Breast epithelium (tissue), 4 donors: ENCODE measurements at places on chromosomes 5 and 9.

DNA sequence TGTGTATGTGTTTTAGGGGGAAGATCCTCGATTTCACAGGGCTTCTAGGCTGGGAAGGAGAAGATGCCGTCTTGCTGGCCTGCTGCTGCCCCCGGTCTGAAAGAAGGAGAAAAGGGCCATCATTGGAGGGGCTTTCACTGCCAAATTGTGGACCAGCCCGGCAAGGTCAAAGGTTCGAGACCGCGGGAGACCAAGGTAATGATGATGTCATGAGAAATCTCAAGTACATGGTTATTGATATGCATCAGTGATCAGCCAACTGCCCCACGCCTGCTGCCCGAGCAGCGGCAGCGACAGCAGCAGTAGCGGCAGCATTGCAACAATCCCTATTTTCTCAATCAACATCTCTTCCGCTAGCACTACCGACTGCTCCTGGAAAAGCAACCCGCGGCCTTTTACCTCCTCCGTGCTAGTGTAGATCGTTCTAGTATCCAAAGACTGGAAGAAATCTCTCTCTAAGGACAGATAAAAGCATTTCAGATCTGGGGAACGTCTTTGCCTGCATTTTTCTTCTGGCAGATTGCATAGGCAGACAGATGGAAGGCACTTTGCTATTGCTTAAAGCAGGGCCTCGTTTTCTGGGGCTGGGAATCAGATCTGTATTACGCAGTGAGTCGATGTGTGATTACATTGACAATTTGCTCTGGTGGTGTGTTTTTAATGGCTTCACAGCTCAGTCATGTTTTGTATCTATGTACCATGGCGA lies 215.3 kb downstream of the MEF2C start:
- H3K4me3 ChIP-seq, result no peak overlapping the region
- no peak for DNase-seq
- H3K27ac ChIP-seq, result no peak overlapping the region
- H3K27me3 ChIP-seq, result peaks cover 99% of the 10 kb centered on the region
- H3K36me3 ChIP-seq, result no peaks in the 10 kb centered on the region

- no peak for DNase-seq
- H3K4me1 ChIP-seq, result no peaks in the 10 kb centered on the region
- H3K27me3 ChIP-seq, result no peaks in the 10 kb centered on the region
Measured at GRCh38 chr5:65199993-65200675, 281.6 kb downstream of the ADAMTS6 start.

DNA sequence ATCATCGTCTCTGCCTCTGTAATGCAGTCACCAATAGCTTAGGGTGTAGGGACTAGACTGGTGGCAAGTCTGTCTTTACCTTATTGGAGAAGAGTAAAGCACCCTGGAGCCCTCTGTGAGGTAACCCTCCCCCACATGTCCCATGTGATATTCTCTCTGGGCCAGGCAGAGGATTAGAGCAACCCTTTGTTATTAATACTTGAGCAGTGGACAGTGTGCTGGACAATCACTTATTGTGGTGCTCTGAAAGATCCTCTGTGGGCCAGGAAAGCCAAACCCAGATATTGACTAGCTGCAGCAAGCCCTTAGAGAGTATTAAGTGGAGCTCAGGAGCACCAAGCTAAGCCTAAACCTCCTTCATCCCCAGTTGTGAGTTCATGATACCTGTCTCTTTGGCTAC lies 139.7 kb upstream of the RUSC2 start:
- H3K27ac ChIP-seq, result peak overlapping the region; percentile 49
- no peak for DNase-seq
- no peaks in the 10 kb centered on the region for H3K27me3 ChIP-seq

DNA sequence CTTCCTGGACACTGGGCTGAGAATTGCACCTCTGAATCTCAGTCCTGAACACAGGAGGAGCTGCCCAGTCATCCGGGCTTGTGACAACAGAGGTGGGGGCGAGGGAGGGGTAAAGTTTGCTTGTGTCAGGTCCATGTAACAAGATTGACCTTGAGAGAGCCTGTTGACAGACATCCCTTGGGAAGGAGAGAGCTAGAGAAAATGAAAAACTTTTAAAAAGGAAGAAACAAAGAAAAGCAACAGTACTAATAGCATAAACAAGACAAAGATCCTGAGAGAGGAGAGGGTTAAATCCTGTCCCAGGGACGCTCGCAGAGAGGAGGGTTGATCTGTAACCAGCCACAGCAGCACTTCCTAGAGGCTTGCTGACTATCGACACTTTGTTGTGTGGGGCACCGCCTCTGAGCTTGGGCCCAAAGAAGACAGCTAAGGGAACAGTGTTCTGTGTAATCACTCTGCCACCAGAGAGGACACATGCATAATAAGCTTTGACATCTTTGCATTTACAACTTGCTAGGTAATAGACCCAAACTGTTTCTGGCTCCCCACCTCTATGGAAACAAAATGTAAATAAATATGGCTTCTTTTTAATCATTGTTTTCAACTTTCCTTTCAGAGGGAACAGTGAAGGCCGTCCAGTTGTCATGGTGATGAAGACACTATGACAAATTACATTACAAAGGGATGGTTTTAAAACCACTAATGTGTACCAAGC lies 363.7 kb downstream of the CSNK1G3 start:
- no peak overlapping the region for H3K4me3 ChIP-seq
- no peaks in the 10 kb centered on the region for H3K36me3 ChIP-seq
- H3K4me1 ChIP-seq, result no peaks in the 10 kb centered on the region
- no peak overlapping the region for H3K27ac ChIP-seq
- DNase-seq, result no peak

DNA sequence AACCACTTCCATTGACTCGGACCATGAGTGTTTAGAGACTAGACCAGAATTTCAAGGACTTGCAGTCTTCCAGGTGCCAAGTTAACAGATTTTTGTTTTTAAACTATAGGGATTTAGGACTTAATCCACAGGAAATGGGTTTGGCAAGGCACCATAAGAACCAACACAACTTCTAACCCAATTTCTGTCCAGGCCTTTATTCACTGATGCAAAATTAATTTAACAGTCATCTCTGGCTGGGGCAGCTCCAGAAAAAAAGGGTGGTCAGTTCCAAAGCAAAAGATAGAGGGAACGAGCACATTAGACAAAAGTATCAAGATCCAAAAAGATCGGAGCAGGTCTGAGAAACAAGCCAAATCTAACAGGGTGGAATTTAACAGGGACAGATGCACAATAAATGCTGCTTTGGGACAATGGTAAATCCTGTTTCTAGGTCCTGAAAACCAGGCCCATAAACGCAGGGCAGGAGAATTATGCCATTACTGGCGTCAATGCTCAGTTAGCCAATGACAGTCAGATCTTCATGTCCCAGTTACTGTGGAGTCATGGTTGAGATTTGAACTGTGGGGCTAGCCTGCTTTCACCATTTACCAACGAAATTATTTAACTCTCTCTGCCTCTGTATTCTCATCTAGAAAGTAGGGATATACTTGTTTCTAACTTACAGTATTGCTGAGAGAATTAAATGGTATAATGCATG lies 590.8 kb upstream of the BRINP1 start:
- no peaks in the 10 kb centered on the region for H3K36me3 ChIP-seq
- H3K4me1 ChIP-seq, result peaks cover 6% of the 10 kb centered on the region
- H3K27ac ChIP-seq, result peak overlapping the region; percentile 42
- H3K4me3 ChIP-seq, result no peak overlapping the region

GRCh38 chr5:170216257-170216864 lies 16.4 kb upstream of the C5orf58 start:
- H3K27ac ChIP-seq, result no peak overlapping the region
- no peak overlapping the region for H3K4me3 ChIP-seq
- no peak for DNase-seq

DNA sequence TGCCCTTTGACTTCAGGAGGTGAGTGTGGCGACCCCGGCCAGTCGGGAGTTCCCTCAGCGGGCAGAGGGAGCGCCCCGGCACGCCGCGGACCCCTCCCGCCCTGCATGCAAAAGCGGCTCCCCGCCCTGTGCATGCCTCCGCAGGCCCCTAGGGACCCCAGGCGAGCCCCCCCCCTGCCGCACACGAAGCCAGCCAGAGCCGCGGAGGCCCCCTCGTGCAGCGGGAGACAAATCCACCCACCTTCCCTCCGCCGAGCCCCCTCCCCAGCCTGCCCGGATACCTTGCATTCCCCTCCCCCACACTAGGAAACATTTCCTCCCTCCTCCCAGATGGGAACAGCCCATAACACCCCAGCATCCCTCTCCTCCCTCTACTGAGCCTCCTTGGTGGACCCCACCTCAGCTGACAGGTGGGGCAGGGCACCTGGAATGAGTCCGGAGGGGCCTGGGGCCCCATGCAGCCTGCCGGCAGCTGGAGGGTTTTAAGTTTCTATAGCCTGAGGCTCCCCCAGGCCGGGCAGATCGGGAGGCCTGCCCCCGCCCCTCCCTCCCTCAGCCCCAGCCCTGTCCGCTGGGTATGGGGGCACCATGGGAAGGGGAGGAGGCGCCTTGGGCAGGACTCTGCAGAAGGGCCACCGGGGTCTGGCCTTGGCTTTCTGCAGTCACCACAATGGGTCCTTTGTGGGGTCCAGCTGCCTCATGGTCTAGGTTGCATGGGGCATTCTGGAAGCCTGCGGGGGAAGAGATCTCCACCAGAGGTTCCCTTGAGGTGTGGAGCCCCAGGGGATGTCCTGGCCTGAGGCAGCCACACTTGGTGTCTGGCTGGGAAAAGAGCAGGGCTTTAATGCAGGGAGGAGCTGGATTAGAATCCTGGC lies 601 bp downstream of the ERGIC1 start:
- H3K4me3 ChIP-seq, result peak overlapping the region; percentile 89
- no peaks in the 10 kb centered on the region for H3K27me3 ChIP-seq
- H3K4me1 ChIP-seq, result peaks cover 5% of the 10 kb centered on the region
- peak overlapping the region; percentile 80 for H3K27ac ChIP-seq

DNA sequence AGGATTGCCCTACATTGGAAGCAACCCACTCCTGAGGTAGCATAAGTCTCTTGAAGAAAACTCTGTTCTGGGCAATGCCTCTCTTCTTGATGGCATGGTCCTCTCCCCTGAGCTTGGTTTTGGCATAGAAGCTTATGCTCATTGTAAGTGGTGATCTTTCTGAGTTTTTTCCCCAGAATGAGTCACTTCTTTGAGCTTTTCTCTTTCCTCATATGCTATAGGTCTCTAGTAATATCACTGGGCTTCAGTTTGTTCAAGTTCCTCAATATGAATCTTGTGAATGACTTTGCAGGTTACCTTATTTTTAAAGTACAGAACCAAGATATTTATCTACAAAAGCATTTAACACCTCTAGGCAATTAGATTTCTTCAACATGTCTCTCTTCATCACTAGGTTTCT lies 76.5 kb upstream of the ATG10 start:
- H3K27me3 ChIP-seq, result no peaks in the 10 kb centered on the region
- no peak for DNase-seq
- no peaks in the 10 kb centered on the region for H3K36me3 ChIP-seq
- no peak overlapping the region for H3K27ac ChIP-seq
- no peaks in the 10 kb centered on the region for H3K4me1 ChIP-seq

GRCh38 chr5:107572715-107573368 lies 97.9 kb downstream of the EFNA5 start:
- H3K4me3 ChIP-seq, result no peak overlapping the region
- H3K36me3 ChIP-seq, result no peaks in the 10 kb centered on the region
- DNase-seq, result no peak
- no peaks in the 10 kb centered on the region for H3K4me1 ChIP-seq
- no peaks in the 10 kb centered on the region for H3K27me3 ChIP-seq

DNA sequence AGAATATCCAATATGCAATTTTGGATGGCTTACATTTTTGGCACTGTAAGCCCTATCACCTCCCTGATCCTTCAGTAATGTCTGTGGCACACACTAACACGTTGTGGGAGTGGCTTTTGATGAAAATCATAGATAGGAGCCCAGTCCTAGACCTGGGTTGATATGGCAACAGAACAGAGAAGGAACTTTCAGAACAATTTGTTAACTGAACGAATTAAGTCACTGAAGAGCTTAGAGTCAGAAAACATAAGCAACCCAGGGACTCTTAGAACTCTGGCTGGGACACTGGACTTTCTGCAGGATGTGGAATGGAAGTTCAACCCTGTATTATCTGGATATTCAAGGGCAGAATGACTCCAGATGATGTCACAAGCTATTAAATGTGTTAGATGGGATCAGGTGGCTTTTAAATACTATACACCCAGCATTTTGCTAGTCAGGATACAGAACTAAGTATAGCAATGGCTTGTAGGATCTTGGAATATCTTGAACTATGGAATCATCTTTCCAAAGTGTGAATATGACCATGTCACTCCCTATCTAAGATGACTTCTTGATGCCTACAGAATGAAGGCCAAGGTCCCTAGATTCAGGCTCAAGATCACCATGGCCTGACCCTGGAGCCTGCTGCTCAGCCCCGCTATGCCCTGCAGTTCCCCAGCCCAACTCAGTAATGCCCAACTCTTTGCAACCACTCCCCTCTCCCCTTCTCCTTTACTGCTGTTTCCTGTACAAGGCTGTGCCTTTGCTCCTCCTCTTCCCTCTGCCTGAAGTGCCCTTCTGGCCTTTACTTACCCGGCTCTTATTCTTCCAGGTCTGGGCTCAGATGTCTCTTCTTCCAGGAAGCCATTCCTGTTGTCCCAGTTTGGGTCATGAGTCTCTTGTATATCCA lies 42.8 kb downstream of the VLDLR start:
- H3K27ac ChIP-seq, result no peak overlapping the region
- no peaks in the 10 kb centered on the region for H3K4me1 ChIP-seq
- no peaks in the 10 kb centered on the region for H3K27me3 ChIP-seq
- DNase-seq, result no peak

- H3K4me3 ChIP-seq, result no peak overlapping the region
- H3K27me3 ChIP-seq, result no peaks in the 10 kb centered on the region
- H3K27ac ChIP-seq, result no peak overlapping the region
Measured at GRCh38 chr5:10592601-10593000, 28.7 kb downstream of the ANKRD33B start.

- H3K4me1 ChIP-seq, result no peaks in the 10 kb centered on the region
- H3K27me3 ChIP-seq, result no peaks in the 10 kb centered on the region
- H3K27ac ChIP-seq, result no peak overlapping the region
- H3K4me3 ChIP-seq, result no peak overlapping the region
- H3K36me3 ChIP-seq, result no peaks in the 10 kb centered on the region
Measured at GRCh38 chr5:87185838-87186237, 81.8 kb upstream of the RASA1 start.

- no peak for DNase-seq
- H3K4me3 ChIP-seq, result no peak overlapping the region
- no peaks in the 10 kb centered on the region for H3K27me3 ChIP-seq
- no peaks in the 10 kb centered on the region for H3K36me3 ChIP-seq
- H3K27ac ChIP-seq, result no peak overlapping the region
Measured at GRCh38 chr5:161446655-161447054, 99.9 kb downstream of the GABRB2 start.

- H3K27me3 ChIP-seq, result no peaks in the 10 kb centered on the region
- H3K4me3 ChIP-seq, result no peak overlapping the region
- H3K36me3 ChIP-seq, result no peaks in the 10 kb centered on the region
- no peaks in the 10 kb centered on the region for H3K4me1 ChIP-seq
- peak overlapping the region; percentile 10 for H3K27ac ChIP-seq
Measured at GRCh38 chr5:90476391-90476790, 1.7 kb downstream of the POLR3G start.

GRCh38 chr9:28598408-28598807 lies 1025.1 kb upstream of the C9orf72 start:
- no peak overlapping the region for H3K4me3 ChIP-seq
- no peak overlapping the region for H3K27ac ChIP-seq
- H3K36me3 ChIP-seq, result no peaks in the 10 kb centered on the region
- no peaks in the 10 kb centered on the region for H3K27me3 ChIP-seq
- DNase-seq, result no peak
- H3K4me1 ChIP-seq, result no peaks in the 10 kb centered on the region
